Fibroblast of skin of left biceps (primary cell): ENCODE measurements at places on chromosomes 11 and 22.

GRCh38 chr22:42786606-42787356 lies 66.1 kb upstream of the A4GALT start:
- DNase-seq, result no peak

- DNase-seq, result no peak
Measured at GRCh38 chr11:33444835-33445594, 187.8 kb downstream of the HIPK3 start.

DNA sequence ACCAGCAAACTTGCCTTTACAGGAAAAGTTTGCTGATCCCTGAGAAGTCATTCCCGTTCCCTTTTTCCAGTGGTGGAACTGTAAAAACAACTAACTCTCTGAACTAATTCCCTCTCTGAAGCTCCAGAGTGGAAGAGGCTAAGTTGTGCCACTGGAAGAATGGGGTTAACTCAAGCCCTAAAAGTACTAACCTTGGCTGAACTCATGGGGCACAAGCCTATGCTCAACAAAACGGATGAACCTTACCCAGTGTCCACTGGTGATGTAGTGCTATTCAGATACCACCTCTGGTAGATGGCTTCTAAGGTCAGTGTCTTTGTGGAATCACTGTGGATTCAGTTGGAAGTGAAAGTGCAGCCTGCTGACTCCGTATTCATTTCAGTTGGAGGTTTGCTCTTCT lies 59.9 kb upstream of the GNAZ start:
- DNase-seq, result no peak

DNA sequence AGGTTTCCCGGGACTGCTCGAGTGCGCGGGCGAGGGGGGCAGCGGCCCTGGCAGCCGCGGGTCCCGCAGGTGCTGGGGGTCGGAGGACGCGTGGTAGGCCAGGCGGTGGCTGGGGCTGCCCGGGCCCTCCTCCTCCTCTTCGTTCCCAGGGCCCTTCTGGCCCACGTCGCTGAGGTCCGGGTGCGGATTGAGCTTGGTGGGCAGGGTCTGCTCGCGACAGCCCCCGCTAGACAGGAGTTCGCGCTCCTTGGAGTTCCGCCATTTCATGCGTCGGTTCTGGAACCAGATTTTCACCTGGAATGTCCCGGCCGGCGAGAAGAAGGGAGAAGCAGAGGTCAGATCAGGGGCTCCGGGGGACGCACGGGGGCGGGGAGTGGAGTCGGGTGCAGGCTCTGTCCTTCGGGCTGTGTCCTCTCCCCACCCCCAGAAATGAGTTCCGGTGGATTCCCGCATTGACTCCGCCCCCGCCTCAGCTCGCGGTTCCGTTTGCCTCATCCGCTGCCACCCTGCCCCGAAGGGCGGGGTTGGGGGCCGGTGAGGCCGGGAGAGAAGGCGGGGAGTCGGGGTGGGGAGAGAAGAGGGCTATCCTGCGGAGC lies 3.9 kb downstream of the DBX1 start:
- DNase-seq, result no peak

GRCh38 chr11:35375332-35376117 lies 43.8 kb downstream of the SLC1A2 start:
- no peak for DNase-seq

- no peak for DNase-seq
Measured at GRCh38 chr22:44497218-44497904, 672 bp downstream of the RTL6 start.

DNA sequence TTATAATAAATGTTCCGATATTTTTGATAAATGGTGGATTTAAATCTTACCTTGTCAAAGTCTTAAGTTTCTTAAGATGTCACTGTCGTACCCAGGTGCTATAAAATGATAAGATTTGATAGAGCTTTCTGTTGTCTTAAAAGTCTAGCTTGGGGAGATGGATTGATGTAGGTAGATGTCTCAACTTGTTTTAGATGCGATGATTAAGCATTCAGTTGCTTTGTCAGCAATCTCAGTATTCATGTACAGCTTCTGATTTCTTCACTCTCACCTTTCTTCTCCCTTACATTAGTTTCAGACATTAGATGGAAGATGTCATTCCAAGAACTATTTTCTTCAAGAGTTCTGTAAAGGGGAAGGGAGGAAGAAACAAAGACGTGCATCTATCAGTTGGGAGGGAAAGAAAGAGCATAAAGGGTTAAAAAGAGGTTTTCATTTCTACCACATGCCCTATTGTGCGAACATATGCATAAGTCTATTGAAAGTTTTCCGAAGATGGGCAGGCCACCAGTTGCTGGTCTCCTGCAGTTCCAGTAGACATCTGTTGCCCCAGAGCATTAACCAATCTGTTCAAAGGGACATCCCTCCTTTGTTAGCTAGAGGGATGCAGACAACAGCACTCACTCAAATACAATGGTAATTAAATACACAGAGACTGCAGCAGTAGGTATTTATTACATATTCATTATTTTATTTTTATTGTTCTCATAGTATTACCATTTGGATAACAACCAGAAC lies 38.4 kb downstream of the ZC3H12C start:
- no peak for DNase-seq

DNA sequence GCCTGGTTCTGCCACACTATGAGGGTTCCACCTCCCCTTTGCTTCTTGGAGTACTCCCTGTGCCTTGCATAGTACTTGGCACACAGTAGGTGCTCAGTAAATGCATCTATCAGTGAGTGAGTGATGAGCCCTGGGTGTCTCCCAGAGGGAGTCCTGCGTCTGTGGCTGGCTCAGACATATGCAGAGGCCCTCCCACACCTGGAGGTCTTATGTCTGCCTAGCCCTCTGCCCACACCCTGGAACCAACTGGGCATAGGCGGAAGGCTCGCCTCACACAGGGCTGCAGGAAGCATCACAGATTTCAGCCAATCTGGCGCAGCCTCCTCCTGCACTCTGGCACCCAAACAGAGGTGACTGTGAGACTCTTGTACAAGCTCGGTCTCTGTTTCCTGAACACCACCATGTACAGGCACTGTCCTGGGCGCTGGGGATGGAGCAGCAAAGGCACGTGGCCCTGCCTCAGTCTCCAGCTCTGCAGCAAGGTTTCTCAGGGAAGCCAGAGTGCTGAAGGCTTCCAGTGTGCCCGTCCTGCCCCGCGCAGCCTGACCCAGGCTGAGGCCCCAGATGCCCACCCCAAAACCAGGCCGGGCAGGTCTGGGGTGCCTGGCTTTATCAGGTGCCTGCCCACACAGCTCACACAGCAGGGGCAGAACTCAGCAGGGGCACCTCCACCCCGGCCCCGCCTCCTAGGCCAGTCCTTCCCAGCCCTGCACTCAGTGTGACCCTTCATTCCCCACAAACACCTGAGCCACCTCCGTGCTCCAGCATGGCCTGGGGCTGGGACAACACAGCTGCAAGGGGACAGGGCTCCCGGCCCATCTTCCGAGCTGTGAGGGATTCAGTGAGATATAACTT lies 26.7 kb downstream of the FLRT1 start:
- no peak for DNase-seq

DNA sequence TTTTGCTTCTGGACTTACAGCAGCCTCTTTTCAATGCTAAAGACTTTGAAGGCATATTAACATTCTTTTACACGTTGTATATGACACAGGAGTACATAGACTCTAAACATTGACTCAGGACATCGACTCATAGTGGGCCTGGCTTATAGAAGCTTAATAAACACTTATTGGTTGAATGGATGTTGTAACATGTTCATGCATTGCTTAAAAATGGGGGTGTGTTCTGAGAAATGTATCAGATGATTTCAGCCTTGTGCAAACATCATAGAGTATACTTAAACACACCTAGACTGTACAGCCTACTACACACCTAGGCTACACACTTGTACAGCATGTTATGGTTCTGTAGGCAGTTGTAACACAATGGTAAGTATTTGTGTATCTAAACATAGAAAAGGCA lies 17.9 kb downstream of the TTC17 start:
- peak; percentile 46 for DNase-seq
